ENCODE measurements at places on chromosomes 3 and 15.
A peak's percentile ranks its signal among the peaks of the same experiment; 100 is the strongest.

DNA sequence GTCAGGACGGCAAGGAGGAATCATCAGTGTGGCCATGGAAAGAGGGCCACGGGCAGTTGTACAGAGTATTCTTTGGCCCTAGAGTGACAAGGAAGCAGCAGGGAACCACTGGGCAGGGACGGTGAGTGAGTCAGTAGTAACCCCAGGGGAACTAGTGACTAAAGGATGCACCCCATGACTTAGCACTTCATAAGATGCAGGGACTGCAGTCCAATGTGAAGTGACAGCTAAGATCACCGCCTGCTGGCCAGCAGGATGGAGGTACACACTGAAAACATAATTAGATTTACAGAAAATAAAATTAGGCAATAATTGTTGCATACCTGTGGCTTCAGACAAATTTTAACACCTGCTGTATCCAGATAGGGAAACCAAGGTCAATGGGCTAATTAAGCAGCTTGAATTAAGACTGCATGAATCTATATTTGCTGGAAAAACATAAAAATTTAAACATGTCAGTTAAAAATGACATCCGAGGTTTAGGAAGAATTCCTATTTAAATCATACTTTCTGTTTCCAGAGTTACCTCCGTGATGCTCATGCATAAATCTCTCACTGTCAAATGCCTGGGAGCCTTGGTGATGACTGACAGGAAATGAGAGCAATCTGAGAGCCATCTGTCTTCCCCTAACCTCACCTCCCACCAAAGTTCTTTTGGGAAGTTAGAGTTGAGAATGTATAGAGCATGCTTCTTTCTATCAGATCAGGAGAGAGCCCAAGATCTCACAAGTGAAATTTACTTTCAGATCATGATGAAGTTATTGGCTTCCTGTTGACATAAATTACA lies 56.5 kb downstream of the DCLK3 start:
- no peak for DNase-seq

DNA sequence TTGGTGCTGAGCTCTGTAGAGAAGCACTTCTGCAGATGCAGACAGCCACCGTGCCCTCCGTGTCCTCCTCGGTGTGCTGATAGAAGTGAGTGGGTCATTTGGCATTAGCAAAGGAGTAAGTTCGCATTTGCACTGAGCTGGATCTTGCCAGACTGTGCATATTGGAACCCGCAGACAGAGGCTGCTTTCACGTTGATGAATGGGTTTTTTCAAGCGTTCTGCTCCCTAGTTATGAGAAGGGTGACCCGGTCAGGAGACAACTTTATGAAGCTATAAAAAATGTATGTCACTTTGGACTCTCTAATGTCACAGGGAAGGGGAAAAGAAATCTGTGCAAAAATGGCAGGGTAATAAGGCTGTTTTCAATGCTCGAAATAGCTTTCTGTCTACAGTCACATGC lies 739.4 kb downstream of the MCTP2 start:
- no peak for DNase-seq

GRCh38 chr3:182609575-182610156 lies 183.6 kb upstream of the ATP11B start:
- DNase-seq, result no peak

- no peak for DNase-seq
Observed at GRCh38 chr3:59473636-59474035, 423.8 kb upstream of the CFAP20DC start.

GRCh38 chr3:138092023-138092422 lies 23.4 kb downstream of the DZIP1L start:
- DNase-seq, result no peak

DNA sequence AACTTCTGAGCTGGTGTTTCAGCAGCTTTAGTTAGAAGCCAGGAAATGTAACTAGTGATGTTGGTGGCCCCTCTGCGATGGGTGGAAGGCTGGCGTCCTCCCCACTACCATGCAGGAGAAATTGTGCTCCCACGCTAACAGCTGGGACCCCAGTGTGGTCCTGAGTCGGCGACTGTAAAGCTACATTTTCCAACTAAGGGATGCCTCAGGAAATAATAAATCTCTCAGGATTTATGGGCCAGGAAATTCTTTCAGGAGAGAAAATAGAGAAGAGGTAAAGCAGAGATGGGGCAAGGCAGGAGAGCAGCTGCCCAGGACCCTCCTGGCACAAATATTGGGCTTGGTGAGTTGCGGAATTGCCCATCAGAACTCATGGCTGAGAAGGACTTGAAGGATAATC lies 186.9 kb downstream of the OPA1 start:
- DNase-seq, result no peak

- DNase-seq, result no peak
Observed at GRCh38 chr15:52031556-52031955, 12.5 kb downstream of the MAPK6 start.

GRCh38 chr3:49906073-49906743 lies 2.5 kb upstream of the MST1R start:
- no peak for DNase-seq

GRCh38 chr15:50418041-50418583 lies 6.1 kb upstream of the USP8 start:
- DNase-seq, result no peak

GRCh38 chr15:92343924-92344643 lies 49.6 kb upstream of the ST8SIA2 start:
- DNase-seq, result peak; percentile 76

DNA sequence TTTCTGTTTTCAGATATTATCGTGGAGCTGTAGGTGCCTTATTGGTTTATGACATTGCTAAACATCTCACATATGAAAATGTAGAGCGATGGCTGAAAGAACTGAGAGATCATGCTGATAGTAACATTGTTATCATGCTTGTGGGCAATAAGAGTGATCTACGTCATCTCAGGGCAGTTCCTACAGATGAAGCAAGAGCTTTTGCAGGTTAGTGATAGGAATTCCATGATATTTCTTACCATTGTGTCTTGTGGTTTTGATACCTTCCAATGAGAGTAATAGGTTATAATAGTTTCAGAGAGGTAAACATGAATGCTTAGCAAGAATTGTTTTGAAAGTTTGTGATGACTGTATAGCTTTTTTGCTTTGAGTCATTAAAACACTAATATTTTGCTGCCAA lies 8.5 kb downstream of the RAB11A start:
- DNase-seq, result no peak

DNA sequence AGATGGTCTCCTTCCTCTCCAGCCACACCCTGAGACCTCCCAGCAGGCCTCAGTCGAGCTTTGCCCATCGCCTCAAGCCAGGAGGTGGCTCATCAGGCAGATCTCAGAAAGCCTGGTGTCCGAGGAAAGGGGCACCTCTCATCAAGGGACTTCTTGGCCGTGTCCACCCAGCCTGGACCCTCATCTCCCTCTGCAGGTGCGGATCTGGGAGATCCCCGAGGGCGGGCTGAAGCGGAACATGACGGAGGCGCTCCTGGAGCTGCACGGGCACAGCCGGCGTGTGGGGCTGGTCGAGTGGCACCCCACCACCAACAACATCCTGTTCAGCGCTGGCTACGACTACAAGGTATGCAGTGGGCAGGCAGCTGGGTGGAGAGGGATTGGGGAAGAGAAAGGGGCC lies 110.2 kb downstream of the ANP32A start:
- no peak for DNase-seq

GRCh38 chr3:454986-455385 lies 258.4 kb downstream of the CHL1 start:
- no peak for DNase-seq

GRCh38 chr3:196624067-196624790 lies 15.3 kb upstream of the NRROS start:
- no peak for DNase-seq

- DNase-seq, result no peak
Observed at GRCh38 chr3:126568776-126569342, 10.1 kb upstream of the C3orf22 start.

GRCh38 chr3:188253123-188253793 lies 99.3 kb downstream of the LPP start:
- no peak for DNase-seq

GRCh38 chr15:99895189-99895955 lies 162.1 kb upstream of the LYSMD4 start:
- no peak for DNase-seq

- no peak for DNase-seq
Observed at GRCh38 chr3:118102737-118103136, 931.9 kb downstream of the IGSF11 start.

- no peak for DNase-seq
Observed at GRCh38 chr15:76439542-76439941, 103.0 kb downstream of the ISL2 start.

- no peak for DNase-seq
Observed at GRCh38 chr3:44687898-44688297, 24.6 kb upstream of the ZNF502 start.

Measured in NCI-H446 treated with DMSO at 0.1 percent for 48 hours (cell line).